ENCODE measurements at places on chromosomes 16 and 17. TPM values are rescaled to one million over a fixed set of nuclear protein-coding genes. Genes with fewer than 3 reads are reported as not detected.

Gene NHERF2
- polyA plus RNA-seq, result 0.27 TPM

Gene CLEC18A
- not detected for polyA plus RNA-seq

Gene MYL4
- not detected for polyA plus RNA-seq

Gene DPEP1
- not detected for polyA plus RNA-seq

Gene KRT13
- polyA plus RNA-seq, result not detected
